ENCODE measurements at places on chromosomes 16 and 17. TPM values are rescaled to one million over a fixed set of nuclear protein-coding genes. Genes with fewer than 3 reads are reported as not detected.

The CHST5 gene
- not detected for total RNA-seq

The CA4 gene
- 0.36 TPM for total RNA-seq

- ATAC-seq = no peak
Measured at GRCh38 chr17:71378741-71379140, 742.1 kb upstream of the SOX9 start.

DNA sequence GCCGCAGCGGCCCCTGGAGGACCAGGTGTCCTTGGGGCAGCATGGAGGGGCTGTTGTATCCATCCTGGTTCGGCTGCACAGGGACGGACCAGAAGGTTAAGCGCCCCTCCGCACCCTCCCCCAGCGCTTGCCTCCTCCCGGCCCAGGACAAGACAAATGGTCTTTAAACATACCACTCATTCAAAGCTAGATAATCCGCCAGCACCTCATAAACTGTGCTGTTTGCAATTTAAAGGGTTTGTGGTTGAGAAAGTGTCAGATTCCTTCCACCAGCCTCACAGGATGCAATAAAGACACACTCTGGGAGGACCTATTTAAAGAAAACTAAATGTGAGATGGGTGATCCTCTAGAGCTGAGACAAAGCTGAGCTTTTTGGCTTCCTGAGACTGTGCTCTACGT is 426.2 kb upstream of the EEF2KMT start:
- ATAC-seq = no peak

DNA sequence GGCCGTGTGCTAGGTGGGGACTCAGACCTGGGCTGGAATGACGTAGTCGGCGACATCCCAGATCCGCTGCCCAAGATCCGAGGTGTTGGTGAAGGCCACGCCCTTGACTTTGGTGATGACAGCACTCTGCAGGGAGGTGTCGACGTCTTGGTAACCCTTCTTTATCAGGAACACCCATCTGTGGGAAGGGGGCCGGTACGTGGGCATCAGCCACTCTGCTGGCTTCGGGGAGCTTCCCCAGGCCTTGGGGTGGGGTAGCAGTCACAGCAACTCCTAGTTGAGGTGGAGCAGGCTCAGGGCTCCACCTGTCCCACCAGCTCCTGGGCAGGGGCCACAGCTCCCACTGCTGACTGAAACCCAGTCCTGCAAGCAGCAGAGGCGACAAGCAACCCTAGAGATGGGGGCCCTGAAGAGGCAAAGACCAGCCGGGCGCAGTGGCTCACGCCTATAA is 4.3 kb downstream of the P2RX5 start:
- ATAC-seq = no peak

DNA sequence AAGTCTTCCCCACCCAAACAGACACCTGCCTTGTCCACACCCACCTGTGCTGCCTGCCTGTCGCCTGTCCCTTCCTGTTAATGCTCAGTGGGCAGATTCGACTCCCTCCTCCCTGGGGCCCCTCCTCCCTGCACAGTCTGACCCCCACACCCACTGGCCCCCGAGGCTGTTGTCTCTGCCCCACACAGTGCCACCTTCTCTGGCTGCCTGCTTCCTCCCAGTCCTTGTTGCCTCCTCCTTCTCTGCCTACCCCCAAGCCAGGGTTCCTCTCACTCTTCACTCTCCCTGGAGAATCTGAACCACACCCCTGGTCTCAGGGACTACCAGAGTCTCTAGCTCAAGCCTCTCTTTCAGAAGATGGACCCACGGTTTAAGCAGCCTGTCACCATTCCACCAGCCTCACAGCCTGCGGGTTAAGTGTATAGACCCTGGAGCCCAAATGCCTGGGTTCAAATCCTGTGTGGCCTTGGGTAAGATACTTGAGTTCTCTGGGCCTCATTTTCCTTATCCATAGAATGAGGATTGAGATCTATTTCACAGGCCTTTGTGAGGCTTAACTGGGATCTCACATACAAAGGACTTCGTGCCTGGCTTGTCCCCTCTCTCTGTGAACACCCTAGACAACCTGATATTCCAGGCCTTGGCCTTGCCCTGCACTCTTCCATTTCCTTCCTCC is 3.8 kb upstream of the ARHGAP23 start:
- no peak for ATAC-seq

GRCh38 chr17:56131431-56131830 is 21.8 kb upstream of the ANKFN1 start:
- no peak for ATAC-seq

GRCh38 chr16:57730771-57731730 is 4.5 kb upstream of the KATNB1 start:
- ATAC-seq = no peak

Measured in esophagus mucosa (tissue), 1 donor.